ENCODE measurements at places on chromosomes 11 and 22.

DNA sequence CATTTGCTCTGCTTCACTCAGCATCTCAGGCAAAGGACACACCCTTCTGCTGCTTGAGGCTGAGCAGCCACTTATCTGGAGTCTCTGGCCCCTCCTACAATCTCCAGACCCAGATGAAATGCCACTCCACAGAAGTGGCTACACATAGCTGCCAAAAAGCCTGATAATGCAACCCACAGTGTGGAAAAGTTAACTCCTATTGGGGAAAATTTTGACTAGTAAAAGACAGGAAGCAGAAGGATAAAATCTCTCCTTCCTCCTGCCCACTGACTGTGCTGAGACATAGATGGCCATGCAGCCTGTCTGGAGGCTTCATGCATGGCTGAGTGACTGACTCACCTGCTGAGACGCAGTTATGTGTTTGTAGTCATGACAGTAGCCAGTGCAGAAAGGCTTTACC is 92.3 kb upstream of the TEAD1 start:
- ATAC-seq = peak; percentile 91

DNA sequence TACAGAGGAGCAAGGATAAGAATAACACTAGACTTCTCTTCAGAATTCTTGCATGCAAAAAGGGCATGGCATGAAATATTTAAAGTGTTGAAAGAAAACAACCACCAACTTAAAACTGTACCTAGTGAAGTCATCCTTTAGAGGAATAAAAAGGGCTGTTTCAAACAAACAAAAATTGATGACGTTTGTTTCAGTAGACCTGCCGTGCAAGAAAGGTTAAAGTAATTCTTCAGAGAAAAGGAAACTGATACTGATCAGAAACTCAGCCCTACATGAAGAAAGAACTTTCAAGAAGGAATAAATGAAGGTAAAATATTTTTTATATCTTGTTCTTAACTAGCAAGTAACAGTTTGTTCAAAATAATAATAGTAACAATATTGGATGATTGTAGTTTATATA is 27.5 kb downstream of the MRGPRX2 start:
- no peak for ATAC-seq

DNA sequence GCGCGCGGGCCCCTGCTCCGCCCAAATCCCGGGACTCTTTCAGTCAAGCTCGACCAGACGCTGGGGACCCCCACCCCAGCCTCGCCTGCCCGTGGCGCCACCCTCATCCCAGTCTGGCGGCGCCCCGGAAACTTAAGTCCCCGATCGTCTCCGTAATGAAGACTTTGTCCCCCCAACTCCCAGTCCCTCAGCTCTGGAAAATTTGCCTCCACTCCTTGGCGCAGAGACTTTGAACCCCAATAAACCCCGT is 348 bp downstream of the PLCB3 start:
- ATAC-seq = no peak

- no peak for ATAC-seq
Observed at GRCh38 chr22:19634226-19634975, 79.9 kb upstream of the SEPTIN5 start.

GRCh38 chr11:47514825-47515647 is 37.9 kb downstream of the CELF1 start:
- peak; percentile 22 for ATAC-seq

DNA sequence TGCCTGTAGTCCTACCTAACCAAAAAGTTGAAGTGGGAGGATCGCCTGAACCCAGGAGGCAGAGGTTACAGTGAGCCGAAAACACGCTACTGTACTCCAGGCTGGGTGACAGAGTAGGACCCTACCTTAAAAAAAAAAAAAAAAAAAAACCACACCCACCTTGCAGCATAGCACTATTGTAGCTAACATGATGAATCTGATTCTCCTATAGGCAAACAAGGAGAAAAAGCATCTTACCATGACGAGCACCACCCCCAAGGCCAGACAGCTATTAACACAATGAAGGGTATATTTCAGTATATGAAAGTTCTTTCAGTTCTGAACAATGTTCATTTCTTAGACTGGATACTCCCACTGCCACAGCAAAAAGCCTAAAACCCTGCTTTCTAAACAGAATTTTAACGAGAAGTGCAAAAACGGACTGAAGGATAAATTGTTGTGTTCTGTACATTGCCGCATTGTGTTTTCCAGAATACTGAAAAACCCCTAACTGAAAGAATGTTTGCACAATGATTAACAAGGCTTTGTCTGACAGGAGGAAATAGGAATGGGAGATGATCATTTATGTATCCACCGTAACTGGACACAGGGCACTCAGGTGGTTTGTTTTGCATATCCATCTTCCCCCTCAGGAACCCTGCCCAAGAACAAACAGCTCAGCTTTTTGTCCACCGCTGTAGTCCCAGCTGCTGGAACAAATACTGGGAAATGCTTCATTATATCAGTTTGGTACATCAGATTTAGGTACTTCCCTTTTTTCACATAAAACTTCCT is 8.9 kb downstream of the PISD start:
- ATAC-seq = peak; percentile 50

- peak; percentile 12 for ATAC-seq
Observed at GRCh38 chr22:20094197-20094807, 14.3 kb downstream of the DGCR8 start.

DNA sequence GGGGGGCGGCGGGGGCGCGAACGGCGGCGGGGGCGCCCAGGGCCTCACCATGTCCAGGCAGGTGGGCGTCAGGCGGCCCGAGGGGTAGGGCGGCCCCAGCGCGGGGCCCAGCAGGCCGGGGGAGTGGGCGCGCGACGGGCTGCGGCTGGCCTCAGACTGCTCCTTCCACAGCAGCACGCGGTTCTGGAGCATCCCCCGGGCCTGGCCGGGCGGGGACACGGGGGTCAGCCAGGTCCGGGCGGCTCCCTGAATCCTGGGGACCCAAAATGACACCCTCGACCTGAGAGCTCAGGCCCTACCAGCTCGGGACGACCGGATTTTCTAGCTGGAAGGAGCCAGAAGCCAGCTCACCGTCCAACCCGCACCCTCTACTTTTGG is 5.5 kb upstream of the SLC16A8 start:
- no peak for ATAC-seq

GRCh38 chr22:35519306-35520000 is 21.2 kb upstream of the RASD2 start:
- no peak for ATAC-seq

DNA sequence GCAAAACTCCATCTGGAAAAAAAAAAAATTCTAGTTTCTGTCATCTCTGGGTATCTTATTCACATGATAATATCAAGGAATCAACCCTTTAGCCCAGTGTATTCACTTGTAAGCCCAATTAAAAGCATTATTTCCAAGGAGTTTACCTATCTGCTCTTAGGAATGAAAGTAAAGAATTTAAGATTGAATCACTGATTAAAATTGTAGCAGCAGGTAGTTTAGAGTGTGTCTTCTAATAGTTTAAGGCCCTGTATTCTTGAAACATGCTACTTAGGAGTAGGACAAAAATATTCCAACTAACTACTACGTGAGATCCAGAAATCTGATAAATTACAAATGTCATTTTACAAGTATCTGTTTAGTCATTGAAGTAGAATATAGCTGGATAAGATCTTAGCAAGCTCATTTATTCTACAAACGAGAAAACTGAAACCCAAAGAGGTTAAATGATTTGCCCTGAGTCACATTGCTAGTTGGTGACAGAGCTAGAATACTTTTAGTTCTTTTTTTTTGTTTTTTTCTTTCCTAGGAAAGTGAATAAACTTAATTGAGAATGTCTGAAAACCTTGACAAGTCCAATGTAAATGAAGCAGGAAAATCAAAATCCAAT is 4.0 kb downstream of the TCP11L1 start:
- ATAC-seq = no peak

DNA sequence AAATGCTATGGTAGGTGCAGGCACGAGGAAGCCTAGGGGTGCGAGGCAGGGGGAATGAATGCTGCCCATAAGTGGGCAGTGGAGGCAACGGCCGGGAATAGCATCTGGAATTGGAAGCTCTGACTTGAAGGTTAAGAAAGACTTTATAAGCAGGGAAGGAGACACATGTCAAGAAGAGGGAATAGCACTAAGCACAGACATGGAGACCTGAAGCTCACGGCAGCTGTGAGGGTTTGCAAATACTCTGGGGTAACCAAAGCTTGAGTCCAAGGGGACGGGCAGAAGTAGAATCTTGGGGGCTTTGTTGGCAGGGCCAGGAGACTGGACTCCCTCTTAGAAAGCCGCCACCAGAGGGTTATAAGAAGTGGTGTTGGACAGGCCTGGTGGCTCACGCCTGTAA is 112.6 kb downstream of the CEP164 start:
- ATAC-seq = no peak

- no peak for ATAC-seq
Observed at GRCh38 chr22:46320716-46321386, 14.7 kb upstream of the TRMU start.

- ATAC-seq = no peak
Observed at GRCh38 chr22:39383841-39384625, 15.5 kb upstream of the TAB1 start.

DNA sequence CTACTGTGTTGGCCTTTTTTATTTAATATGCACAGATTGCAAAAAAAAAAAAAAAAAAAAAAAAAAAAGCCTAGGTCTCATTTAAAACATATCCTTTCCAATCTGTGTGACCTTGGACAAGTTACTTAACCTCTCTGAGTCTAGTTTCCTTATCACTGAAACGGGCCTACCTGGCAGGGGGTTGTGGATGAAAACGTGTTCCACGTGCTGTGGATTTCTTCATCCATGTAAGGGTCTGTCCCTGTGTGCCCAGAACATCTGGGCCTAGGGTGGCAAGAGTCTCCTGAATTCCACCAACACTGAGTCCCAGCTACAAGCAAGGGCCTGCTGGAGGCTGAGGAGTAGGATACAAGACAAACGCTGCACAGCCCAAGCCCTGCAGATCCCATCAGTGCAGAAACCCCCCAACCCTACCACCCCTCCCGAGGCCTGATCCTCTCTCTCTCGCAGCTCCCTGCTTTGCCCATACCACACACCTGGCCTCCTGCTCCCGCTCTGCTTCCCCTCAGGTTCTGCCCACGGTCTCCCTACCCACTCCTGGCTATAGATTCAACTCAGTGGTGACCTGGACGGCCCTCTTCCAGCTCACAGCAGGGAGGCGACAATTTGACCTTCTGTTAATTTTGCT is 4.7 kb upstream of the GNAZ start:
- ATAC-seq = no peak

- peak; percentile 51 for ATAC-seq
Observed at GRCh38 chr22:22720201-22720723, 75.8 kb downstream of the GGTLC2 start.

DNA sequence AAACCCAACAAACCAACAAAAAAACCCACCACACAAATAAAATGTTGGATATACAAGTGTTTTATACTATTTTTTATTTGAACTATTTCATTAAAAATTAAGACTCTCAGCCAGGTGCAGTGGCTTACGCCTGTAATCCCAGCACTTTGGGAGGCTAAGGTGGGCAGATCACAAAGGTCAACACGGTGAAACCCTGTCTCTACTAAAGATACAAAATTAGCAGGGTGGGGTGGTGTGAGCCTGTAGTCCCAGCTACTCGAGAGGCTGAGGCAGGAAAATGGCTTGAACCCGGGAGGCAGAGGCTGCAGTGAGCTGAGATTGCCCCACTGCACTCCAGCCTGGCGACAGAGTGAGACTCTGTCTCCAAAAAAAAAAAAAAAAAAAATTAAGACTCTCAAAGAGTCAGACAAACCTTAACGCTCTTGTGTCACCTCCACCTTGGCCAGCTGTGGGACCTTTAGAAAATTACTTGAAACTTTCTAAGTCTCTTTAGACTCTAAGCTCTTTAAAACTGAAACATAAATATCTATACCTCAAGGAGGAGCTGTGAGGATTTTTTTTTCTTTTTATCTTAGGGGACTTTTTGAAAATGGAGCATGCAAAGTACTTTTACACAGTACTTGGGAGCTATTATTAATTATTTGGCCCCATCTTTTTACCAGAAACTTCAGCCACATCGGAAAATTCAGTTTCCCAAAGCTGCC is 68.4 kb upstream of the CLNS1A start:
- no peak for ATAC-seq

DNA sequence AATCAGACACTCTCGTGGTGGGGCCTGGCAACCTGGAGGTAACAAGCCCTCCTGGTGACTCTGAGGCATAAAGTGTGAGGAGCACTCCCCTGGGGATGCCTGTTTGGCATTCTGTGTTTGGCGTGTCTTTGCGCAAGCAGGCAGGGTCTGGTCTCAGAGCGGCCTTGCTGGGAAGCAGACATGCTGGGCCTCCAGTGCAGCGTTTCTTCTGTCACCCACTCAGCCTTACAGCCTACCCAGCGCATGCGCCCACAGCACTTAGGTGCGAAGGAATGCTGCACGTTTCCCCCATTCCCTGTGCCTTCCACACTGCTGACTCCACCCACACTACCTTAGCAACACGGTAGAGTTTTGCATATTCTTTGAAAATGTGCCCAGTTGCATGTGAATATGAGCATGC is 7.4 kb upstream of the CXCR5 start:
- peak; percentile 4 for ATAC-seq

- no peak for ATAC-seq
Observed at GRCh38 chr11:45647786-45648185, 17.6 kb downstream of the CHST1 start.

DNA sequence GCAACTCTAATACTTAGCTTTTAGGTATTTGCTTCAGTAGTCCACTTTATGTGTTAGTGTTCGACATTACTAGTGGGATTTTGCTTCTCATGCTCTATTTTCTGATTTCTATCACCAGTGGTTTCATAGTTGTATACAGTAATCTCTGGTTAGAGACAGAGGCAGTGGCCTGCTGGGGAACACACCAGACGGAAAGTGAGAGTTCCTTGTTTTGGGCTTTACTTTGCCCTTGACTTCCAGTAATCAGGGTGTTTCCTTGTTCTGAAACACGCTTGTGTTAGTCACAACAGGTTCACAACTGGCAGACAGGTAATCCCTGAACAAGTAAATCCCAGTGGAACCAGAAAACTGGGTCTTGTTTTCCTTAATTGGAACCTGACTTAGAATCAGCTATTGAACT is 56.0 kb downstream of the PACS1 start:
- ATAC-seq = peak; percentile 86

GRCh38 chr11:109798521-109798920 is 294.7 kb upstream of the ZC3H12C start:
- ATAC-seq = no peak

DNA sequence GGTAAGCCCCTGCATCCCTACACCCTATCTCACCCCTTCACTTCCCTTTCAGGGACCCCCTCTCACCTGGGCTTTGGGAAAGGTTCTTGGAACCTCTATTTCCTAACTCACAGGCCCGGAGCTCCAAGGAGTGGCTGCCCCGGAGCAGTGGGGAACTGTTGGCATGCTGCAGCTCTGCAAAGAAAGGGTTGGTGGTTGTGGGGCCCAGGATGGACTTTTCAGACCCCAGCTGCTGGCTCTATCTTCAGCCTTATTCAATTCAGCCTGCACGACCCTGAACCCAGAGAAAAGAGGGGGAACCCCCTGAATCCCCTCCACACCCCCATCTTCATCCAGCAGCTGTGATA is 10.0 kb downstream of the ROBO4 start:
- no peak for ATAC-seq

GRCh38 chr11:87397011-87397865 is 359.5 kb downstream of the TMEM135 start:
- no peak for ATAC-seq

DNA sequence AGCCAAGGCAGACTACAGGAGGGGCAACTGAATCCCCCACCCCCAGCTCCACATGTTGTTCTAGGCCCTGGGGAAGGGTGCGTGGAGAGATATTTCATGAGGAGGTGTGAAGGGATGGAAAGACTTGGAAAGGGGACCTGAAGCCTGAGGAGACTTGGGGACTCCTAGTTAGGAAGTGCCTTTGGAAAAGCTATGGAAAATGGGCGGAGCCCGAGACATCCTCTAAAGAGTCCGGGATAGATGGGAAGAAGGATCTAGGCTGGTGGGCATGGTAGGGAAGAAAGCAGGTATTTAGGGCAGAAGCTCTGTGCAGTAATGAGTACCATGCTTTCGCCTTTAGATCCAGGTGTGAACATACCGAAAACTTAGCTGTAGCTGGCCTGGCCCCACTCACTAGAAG is 15.0 kb upstream of the CYP2R1 start:
- ATAC-seq = no peak
